ENCODE measurements at places on chromosomes 11 and 22.

- no peak for DNase-seq
These were observed 116.7 kb upstream of the TIMP3 start for GRCh38 chr22:32684822-32685187.

GRCh38 chr22:32723643-32724042 is 77.9 kb upstream of the TIMP3 start:
- DNase-seq: no peak

- no peak for DNase-seq
These were observed 41.2 kb downstream of the NTM start for GRCh38 chr11:131411636-131412035.

DNA sequence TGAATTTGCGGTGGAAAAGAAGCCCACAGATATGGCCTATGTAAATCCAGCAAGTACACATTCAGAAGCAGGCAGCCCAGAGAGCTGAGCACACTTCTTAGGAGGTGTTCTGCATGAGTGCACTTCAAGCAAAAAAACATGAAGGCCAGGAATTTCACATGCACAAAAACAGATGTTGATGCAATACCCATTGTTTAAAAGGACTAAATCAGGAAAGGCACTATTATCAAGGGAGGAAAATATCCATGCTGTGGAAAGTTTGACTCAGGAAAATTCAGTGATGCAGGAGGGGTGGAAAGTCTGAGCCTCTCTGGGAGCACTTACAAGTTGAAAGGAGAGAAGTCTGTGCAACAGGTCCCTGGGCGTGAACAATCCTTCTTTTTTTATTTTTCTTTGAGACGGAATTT is 15.8 kb upstream of the CARS1 start:
- no peak for DNase-seq

DNA sequence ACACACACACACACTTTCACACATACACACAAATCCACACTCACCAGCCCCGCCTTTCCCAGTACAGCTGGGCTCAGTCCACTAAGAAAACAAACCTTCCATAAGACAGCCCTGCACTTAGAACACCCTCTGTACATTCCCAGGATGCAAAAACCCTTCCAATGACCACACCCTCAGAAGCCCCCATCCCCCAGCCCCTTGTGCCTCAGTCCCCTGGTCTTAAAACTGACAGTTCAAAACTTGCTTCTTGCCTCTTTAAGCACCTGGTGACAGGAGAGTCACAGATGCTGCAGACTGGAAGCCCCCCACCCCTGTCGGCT is 23.0 kb downstream of the APLNR start:
- DNase-seq: no peak

DNA sequence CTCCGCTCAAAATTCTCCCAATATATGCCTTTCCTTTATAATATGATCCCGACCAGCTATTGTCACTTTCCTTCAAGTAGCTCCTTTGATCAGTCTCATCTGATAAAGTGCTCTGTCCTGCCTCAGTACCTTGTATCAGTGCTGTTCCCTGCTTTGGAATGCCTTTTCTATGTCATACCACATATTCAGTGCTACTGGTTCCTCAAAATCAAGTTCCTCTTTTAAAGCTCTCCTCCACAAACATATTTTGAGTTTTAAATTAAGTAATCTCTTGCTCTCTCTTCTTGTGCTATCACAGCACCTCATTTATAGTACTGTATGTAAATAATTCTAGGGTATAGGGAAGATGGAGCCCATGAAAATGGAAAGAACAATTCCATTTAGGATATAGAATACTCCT is 137.1 kb upstream of the CTSC start:
- DNase-seq: no peak

DNA sequence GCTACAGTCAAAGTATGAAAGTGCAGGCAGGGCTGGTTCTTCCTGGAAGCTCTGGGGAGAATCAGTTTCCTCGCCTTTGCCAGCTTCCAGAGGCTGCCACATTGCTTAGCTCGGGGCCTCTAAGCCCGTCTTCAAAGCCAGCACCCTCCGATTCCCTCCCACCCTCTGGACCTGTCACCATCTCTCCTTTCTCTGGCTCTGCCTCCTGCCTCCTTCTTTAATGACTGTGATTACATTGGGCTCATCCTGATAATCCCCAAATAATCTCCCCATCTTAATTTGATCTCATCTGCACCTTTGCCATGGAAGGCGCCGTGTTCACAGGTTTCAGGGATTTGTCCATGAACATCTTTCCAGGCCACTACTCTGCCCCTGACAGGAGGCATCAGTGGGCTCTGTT is 42.5 kb downstream of the MCM5 start:
- DNase-seq: no peak

DNA sequence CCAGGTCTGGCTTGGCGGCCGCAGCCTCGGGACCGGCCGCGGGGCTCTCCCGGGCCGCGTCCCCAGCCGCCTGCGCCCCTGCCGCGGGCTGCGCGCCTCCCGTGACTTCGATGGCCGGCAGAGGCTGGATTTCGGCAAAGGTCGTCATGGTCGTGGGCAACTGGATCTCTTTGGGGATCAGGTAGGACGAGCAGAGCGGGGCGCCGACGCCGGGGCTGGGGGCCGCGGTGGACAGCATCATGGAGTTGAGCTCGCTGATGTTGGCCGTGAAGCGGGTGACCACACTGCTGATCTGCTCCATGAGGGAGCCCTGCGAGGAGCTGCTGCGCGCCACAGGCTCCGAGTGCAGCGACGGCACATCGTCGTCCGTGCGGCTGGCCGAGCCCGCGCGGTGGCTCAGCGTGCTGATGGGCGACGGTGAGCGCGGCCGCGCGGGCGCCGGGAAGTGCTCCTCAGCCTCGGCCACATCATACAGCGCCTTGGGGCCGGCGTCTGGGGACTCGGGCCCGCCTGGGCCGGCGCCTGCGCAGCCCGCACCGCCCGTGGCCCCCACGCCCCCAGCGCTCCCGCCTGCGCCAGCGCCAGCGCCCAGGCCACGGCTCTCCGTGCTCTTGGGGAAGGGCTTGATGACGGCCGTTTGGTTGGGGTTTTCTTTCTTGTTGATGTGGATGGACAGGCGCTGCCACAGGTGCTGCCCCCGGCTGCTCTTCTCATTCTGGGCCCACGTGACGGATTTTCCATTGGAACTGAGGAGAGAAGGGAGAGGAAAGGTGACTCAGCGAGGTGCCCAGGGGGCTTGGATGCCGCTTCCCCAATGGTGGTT is 171.4 kb upstream of the CTSC start:
- DNase-seq: no peak

GRCh38 chr11:84345597-84345996 is 1059.4 kb upstream of the CCDC90B start:
- no peak for DNase-seq

DNA sequence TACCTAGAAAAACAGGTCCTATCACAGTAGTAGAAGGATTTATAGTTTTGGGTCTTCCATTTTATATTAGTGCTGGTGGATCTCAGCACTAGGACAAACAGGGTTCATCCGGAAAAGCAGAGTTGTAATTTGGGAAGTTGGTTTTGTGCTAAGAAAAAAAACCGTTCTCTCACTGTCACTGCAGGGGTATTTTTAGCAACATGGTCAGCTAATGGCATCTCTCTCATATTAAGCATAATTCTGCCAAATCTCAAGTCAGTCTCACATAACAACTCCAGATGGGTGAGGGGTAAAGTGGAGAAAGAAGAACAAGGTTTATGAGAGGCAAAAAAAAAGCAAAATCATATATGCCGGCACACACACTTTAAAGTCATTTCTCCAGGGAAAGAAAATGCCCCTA is 51.6 kb upstream of the GDPD4 start:
- no peak for DNase-seq

DNA sequence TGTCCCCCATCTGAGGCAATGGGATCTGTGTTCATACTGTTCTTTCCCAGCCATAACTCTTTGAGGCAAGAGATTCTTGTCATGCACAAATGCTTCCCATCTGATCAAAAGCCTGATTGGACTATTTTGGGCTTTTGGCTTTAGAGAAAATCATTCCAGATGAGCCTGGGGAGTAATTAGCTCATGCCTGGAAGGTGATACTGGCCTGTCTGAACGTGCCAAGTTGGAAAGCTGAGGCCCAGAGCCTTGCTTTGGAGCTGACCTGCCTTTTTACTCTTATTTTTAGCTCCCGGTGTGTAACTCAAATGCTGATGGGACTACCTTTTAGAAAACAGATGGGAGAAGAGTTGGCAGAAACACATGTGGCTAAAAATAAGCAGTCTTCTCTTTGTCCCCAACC is 105.0 kb downstream of the DBX1 start:
- peak; percentile 43 for DNase-seq

DNA sequence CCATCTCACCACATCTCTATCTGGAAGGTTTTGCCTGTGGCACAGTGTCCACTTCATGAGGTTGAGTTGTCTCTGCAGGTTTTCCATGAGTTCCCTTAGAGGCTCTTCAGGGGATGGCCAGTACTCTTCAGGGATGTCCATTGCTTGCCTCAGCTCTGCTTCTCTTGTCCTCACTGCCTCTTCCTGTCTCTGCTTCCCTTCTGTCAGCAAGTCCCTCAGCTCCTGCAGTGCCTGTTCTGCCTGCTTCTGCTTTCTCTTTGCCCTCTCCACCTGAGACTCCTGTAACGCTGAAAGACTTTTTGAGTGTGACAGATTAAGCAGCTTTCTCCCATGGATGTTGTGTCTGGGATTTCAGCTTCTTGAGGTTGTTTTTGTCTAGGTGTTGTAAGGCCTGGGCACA is 38.2 kb upstream of the MRPL17 start:
- no peak for DNase-seq

DNA sequence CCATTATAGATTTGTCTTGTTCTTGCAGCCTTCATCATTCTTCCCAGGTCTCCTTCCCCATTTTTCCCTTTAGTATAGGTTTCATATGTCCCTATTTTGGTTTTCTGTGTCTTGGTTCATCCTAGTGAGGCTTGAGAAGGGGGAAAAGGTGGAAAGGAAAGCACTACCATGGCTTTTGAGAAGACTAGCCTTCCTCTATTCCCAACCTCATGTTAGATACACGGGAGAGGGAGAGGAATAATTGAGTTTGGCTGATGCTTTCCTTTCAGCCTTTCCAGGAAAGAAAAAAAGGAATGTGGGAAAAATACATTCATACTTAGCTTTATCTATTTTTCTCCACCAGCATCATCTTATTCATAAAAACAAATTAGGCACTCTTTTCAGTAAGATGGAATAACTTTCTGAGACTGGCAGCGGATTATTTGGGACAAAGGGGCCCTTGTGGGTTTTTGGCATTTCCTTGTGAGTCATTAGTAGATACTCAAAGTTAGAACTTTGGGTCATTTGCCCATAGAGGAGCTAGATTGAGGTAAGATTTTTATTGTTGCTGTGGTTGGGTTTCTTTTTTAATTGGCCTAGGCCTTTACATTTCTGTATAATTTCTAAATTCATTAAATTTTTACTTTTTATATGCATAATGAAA is 23.8 kb downstream of the CAPRIN1 start:
- no peak for DNase-seq

DNA sequence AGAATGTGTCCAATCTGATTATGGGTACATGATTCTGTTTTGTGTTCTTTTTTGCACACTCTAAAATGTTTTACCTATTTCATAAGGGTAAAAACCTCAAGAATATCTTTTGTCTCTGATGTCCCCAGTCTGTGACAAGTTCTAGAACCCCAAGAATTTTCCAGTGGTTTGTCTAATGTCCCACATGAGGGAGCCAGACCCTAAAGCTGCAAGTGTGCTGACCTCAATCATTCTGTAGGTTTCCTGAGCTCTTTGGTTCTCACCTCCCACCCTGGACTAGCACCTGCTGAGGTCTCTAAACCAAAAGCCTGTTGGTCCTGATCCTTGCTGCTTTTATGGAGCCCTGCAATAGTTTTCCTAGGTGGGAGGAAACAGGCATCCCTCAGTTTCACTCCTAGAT is 149.8 kb upstream of the MPPED2 start:
- DNase-seq: no peak

DNA sequence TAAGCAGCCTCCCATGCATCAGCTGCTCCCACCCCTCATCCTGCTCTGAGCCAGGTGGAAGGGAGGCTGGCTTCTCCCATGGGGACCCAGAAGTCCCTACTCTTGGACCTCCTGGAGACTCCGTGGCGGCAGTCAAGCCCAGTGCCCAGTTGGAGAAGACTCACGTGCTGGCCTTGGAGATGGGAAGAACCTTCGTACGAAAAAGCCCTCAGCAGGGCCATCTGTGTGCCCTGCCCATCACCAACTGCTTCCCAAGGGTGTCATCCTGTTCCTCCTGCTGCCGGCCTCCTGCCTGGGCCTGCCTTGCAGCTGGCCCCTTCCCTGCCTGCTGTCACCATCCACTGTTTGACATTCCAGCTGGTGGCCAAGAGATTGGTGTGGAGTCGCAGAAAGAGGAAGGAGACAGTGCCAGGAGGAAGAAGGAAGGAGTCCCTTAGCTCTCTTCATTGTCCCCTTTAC is 28.0 kb downstream of the ARHGAP1 start:
- peak; percentile 87 for DNase-seq

DNA sequence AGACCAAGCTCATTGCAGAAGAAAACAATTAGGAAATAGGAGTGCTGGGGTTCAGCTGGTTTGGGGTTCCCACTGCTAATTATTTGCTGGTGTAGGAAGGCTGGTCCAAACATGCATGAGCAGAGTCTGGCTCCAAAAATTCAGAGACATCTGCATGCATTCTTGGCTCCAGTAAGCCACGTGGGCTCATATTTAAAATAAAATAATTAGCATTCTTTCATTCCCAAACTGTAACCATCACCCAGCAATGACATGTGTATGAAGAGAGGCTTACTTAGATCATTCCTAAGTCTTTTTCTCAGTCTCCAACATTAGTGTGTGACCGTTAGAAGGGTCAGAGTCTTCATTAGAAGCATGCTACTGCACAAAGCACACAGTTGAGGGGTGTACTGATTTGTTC is 58.4 kb downstream of the EFCAB6 start:
- DNase-seq: no peak
